Stomach (tissue), 19 donors: ENCODE measurements at places on chromosomes 2 and 18. TPM values are rescaled to one million over a fixed set of nuclear protein-coding genes. Genes with fewer than 3 reads are reported as not detected.

DNA sequence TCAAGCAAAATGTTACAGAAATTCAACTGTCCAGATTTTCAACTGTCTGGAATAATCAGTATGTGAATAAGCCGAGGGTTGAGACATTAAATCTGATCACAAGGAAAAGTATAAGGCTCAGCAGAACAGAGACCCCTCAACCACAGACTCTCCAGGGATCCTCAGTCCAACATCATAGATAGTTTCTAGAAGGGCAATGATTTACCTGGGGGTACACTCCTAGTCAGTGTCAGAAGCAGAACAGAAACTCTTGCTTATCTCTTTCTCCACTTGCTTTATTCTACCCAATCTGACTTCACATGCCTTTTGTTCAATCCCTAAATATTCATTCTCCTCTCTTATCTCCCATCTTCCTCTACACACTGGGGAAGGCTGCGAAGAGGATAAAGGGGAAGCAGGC is 36.4 kb downstream of the ICOS start:
- H3K27ac ChIP-seq, result no peak overlapping the region
- DNase-seq, result no peak
- H3K36me3 ChIP-seq, result no peaks in the 10 kb centered on the region
- H3K4me1 ChIP-seq, result no peaks in the 10 kb centered on the region
- H3K27me3 ChIP-seq, result no peaks in the 10 kb centered on the region

GRCh38 chr2:148255929-148256328 is 235.0 kb downstream of the MBD5 start:
- H3K36me3 ChIP-seq, result peaks cover 8% of the 10 kb centered on the region
- DNase-seq, result no peak
- no peaks in the 10 kb centered on the region for H3K27me3 ChIP-seq
- H3K27ac ChIP-seq, result no peak overlapping the region

GRCh38 chr2:79580175-79580574 is 67.3 kb downstream of the CTNNA2 start:
- DNase-seq, result no peak
- no peaks in the 10 kb centered on the region for H3K4me1 ChIP-seq
- no peak overlapping the region for H3K4me3 ChIP-seq

DNA sequence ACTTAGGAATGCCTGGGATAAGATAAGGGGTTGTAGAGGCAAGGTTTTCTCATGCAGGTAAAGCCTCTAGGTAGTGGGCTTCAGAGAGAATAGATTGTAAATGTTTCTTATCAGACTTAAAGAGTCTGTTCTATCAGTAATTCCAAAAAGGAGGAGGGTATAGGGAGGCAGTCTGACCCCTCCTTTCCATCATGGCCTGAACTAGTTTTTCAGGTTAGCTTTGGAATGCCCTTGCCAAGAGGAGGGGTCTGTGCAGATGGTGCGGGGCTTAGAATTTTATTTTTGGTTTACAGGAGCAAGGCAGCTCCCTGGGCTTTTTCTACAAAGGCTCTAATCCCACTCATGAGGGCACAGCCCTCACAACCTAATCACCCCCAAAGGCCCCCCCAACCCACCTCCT is 135.0 kb downstream of the B3GNT2 start:
- no peaks in the 10 kb centered on the region for H3K36me3 ChIP-seq
- DNase-seq, result no peak
- no peaks in the 10 kb centered on the region for H3K27me3 ChIP-seq
- H3K4me3 ChIP-seq, result no peak overlapping the region
- peaks cover 7% of the 10 kb centered on the region for H3K4me1 ChIP-seq

- DNase-seq, result no peak
- H3K36me3 ChIP-seq, result no peaks in the 10 kb centered on the region
- H3K27ac ChIP-seq, result no peak overlapping the region
- H3K4me3 ChIP-seq, result no peak overlapping the region
- H3K27me3 ChIP-seq, result no peaks in the 10 kb centered on the region
Observed at GRCh38 chr2:129080715-129081476, 762.2 kb upstream of the HS6ST1 start.

DNA sequence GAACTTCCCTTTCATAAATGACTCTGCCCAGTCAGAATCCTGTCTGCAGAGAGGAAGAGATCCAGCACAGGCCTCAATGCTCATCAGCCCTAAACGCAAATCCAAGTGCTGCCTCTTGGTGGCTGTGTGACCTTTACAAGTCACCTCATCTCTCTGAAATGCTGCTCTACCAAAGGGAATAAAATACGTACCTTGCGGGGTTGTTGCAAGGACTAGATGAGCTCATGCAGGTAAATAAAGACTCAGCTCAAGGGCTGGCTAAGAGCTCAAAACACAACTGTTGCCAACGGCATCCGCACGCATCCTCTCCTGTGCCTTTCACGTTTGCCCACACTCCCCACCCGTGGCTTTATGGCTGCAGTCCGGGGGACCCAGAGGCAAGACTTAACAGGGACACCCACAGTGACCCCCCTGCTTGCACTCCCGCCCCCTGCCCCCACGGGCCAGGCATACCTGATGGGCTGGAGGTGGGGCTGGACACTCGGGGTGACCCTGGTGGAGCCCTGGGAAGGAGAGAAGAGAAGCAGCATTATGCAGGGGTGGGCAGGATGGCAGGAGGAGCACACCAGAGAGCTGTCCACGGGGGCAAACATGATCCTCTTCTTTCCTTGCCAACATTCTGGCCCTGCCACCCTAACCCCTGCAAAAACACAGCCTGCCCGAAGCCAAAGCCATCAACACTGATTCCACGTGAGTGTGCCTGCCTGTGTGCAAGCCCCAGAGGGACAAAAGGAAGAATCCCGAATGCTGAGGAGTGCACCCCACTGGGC is 102.6 kb downstream of the TNS1 start:
- no peak overlapping the region for H3K4me3 ChIP-seq
- H3K27ac ChIP-seq, result peak overlapping the region; percentile 92

DNA sequence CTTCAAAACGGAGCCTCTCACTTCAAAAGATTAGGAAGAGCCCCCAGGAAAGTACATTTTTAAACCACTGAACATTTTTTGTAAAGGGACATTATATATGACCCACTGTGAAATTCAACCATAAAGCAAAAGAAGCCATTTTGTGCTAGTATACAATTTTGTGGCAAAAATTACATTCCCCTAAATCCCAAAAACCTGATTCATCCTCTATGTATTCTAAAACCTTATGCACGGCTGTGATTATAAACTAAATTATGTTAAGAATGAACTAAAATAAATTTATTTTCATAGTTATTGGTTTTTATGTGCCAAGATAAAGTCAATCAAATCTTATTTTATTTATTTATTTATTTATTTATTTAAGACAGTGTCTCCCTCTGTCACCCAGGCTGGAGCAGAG is 48.5 kb downstream of the RTN4 start:
- H3K4me1 ChIP-seq, result peaks cover 100% of the 10 kb centered on the region
- no peak overlapping the region for H3K27ac ChIP-seq
- no peak overlapping the region for H3K4me3 ChIP-seq
- H3K27me3 ChIP-seq, result no peaks in the 10 kb centered on the region

DNA sequence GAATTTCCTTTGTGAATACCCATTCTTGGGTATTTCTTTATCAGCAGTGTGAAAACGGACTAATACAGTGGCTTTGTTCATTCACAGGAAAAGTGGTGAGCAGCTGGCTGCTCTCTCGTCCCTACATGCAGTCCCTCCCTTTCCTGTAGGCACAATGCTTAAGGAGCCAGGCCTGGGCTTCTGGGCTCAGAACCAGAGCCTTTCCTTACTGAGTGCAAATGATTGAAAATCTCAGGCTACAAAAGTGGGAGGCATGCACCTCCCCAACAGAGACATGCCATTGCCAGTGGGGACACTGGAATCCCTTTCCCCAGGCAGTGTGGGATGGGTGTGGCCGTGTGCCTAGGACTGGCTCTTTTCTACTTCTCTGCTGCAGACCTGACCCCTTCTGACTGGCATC is 61.3 kb downstream of the MCFD2 start:
- no peak for DNase-seq
- no peak overlapping the region for H3K4me3 ChIP-seq
- H3K36me3 ChIP-seq, result no peaks in the 10 kb centered on the region
- H3K4me1 ChIP-seq, result peaks cover 45% of the 10 kb centered on the region

- no peak overlapping the region for H3K27ac ChIP-seq
- no peak for DNase-seq
- no peak overlapping the region for H3K4me3 ChIP-seq
- H3K4me1 ChIP-seq, result no peaks in the 10 kb centered on the region
Observed at GRCh38 chr2:226828191-226828590, 7.7 kb upstream of the RHBDD1 start.

GRCh38 chr2:1010415-1010930 is 59.8 kb downstream of the SNTG2 start:
- no peaks in the 10 kb centered on the region for H3K27me3 ChIP-seq
- peaks cover 9% of the 10 kb centered on the region for H3K4me1 ChIP-seq
- no peak overlapping the region for H3K27ac ChIP-seq
- DNase-seq, result peak; percentile 67
- no peak overlapping the region for H3K4me3 ChIP-seq

GRCh38 chr18:36850527-36851201 is 21.7 kb downstream of the KIAA1328 start:
- no peaks in the 10 kb centered on the region for H3K4me1 ChIP-seq
- H3K27ac ChIP-seq, result no peak overlapping the region
- no peaks in the 10 kb centered on the region for H3K27me3 ChIP-seq
- peaks cover 12% of the 10 kb centered on the region for H3K36me3 ChIP-seq
- H3K4me3 ChIP-seq, result no peak overlapping the region

GRCh38 chr18:47387864-47388263 is 136.4 kb upstream of the SKOR2 start:
- no peaks in the 10 kb centered on the region for H3K4me1 ChIP-seq
- DNase-seq, result no peak
- H3K4me3 ChIP-seq, result no peak overlapping the region

DNA sequence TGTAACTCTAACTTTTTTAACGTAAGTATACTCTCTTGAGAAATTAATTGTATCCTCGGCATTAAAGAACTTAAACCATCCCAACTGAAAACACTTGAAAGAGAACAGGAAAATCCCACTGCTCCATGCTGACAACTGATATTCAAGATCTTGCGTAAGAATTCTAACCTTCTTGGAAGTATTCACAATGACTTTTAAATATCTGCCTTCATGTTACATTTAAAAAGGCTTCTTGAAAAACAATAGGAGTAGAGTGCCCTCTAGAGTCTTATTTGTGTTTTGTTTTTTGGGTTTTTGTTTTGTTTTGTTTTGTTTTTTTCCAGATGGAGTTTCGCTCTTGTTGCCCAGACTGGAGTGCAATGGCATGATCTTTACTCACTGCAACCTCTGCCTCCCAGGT is 65.4 kb upstream of the DNAJC10 start:
- no peaks in the 10 kb centered on the region for H3K27me3 ChIP-seq
- peaks cover 5% of the 10 kb centered on the region for H3K4me1 ChIP-seq
- H3K4me3 ChIP-seq, result no peak overlapping the region
- H3K36me3 ChIP-seq, result no peaks in the 10 kb centered on the region

DNA sequence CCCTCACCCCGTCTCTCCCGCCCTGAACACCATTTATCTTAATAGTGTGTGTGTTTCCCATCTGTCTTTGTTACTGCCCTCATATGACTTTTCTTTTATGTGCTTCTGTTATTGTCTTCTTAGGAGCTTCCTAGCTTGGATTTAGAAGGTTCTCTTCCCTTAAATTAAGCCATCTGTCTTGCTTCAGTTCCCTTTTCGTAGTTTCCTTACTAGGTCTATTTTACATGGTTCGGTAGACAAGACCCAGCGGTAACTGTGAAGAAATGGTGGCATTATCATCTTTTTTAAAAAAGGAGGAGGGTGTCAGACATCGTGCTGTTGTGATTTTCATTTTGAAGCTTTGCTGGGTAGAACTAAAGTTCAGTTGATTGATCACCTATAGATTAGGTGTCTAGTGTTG is 10.3 kb downstream of the NCK2 start:
- no peak for DNase-seq
- no peaks in the 10 kb centered on the region for H3K36me3 ChIP-seq
- peaks cover 17% of the 10 kb centered on the region for H3K4me1 ChIP-seq
- no peaks in the 10 kb centered on the region for H3K27me3 ChIP-seq
- H3K4me3 ChIP-seq, result no peak overlapping the region

GRCh38 chr18:49691177-49691608 is 122.1 kb downstream of the ACAA2 start:
- no peaks in the 10 kb centered on the region for H3K4me1 ChIP-seq
- no peaks in the 10 kb centered on the region for H3K36me3 ChIP-seq
- no peaks in the 10 kb centered on the region for H3K27me3 ChIP-seq
- no peak overlapping the region for H3K4me3 ChIP-seq
- H3K27ac ChIP-seq, result no peak overlapping the region

DNA sequence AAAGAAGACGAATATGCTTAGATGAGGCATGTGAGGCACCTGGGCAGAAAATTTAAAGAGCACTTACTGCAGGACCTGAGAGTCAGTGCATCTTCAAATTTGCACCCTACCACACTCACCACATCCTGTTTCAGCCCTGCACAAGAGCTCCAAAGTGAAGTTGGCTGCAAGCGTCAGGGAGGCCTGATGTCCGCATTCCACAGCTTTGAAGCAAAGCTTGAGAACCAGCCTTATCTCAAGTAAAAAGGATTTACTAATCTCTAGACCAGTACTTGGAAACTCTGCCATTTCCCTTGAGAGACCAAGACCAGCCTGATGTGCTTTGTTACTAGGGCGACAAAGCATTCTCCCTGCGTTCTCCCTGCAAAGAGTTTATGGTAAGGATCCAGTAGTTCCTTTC is 3.4 kb upstream of the ASNSD1 start:
- peak; percentile 78 for DNase-seq
- no peaks in the 10 kb centered on the region for H3K27me3 ChIP-seq
- no peaks in the 10 kb centered on the region for H3K36me3 ChIP-seq

DNA sequence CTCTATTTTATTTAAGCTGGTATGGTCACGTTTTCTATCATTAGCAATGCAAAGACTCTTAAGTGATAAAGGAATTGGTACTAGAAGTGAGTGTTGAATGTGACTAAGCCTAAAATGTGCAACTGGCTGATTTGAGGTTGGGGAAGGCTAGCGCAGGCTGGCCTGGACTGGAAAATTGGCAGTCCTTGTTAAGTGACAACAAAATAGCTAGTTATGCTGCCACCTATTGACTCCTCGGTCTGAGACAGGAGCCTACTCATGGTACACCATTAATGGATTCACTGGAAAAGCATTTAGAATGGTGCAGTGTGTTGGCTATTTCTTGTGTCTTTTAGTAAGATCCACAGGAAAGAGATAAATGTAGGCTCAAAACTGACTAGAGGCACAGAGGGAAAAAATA is 5.7 kb upstream of the WIPF1 start:
- peak; percentile 50 for DNase-seq
- H3K4me1 ChIP-seq, result peaks cover 33% of the 10 kb centered on the region
- H3K27ac ChIP-seq, result no peak overlapping the region
- H3K36me3 ChIP-seq, result no peaks in the 10 kb centered on the region
- no peak overlapping the region for H3K4me3 ChIP-seq
- no peaks in the 10 kb centered on the region for H3K27me3 ChIP-seq

DNA sequence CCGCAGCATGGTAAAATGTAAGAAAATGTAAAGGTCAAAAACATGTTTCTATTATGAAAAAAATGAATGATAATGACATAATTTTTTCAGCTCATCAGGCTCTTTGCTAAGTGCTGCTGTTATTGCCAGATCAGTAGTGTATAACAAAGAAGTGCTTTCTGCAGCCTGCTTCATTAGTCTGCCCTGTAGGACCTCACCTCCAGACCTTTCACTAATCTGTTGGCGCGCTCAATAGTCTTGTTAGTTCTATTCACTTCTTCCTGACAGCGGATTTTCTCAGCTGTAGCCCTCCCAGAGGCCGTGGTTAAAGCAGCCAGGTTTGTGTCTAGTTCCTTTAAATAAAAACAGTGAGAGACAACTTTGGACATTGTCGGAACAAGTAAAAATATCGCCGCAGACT is 97.7 kb downstream of the CDCA7 start:
- H3K27me3 ChIP-seq, result no peaks in the 10 kb centered on the region
- H3K36me3 ChIP-seq, result no peaks in the 10 kb centered on the region
- DNase-seq, result no peak

Gene STEAP3
- 9.7 TPM for total RNA-seq

Gene ALPI
- not detected for total RNA-seq

Gene POMC
- total RNA-seq, result not detected

Gene POTEI
- 0.55 TPM for total RNA-seq

Gene SNORC
- total RNA-seq, result 1.3 TPM

Gene CFAP221
- not detected for total RNA-seq
